Smooth muscle cell of trachea (primary cell): ENCODE measurements at places on chromosomes 3 and 15. TPM values are rescaled to one million over a fixed set of nuclear protein-coding genes. Genes with fewer than 3 reads are reported as not detected.

GABRB3 gene
- 1.8 and 3.3 TPM in 2 replicates for total RNA-seq

MUC20 gene
- total RNA-seq, result under 0.01 and 0.50 TPM in 2 replicates

CAMKV gene
- total RNA-seq, result not detected in 2 replicates

COL8A1 gene
- 45.4 and 72.6 TPM in 2 replicates for total RNA-seq

ROPN1 gene
- total RNA-seq, result not detected in 2 replicates

TSEN2 gene
- 12.6 and 17.0 TPM in 2 replicates for total RNA-seq

GP9 gene
- not detected in 2 replicates for total RNA-seq

GOLGA8J gene
- not detected in 2 replicates for total RNA-seq

GFM1 gene
- 36.4 and 52.8 TPM in 2 replicates for total RNA-seq

NAALADL2 gene
- 19.2 and 19.7 TPM in 2 replicates for total RNA-seq

C3orf85 gene
- not detected in 2 replicates for total RNA-seq

ZFAND6 gene
- 114 and 149 TPM in 2 replicates for total RNA-seq

PDZRN3 gene
- 51.2 and 78.2 TPM in 2 replicates for total RNA-seq

PIF1 gene
- 5.0 and 19.1 TPM in 2 replicates for total RNA-seq

FBXO40 gene
- under 0.01 TPM in 1 of 2 replicates, not detected in the other for total RNA-seq

NDUFB4 gene
- total RNA-seq, result 25.9 and 44.0 TPM in 2 replicates

TLR9 gene
- total RNA-seq, result under 0.01 and 0.17 TPM in 2 replicates

LRIG1 gene
- 48.7 and 61.9 TPM in 2 replicates for total RNA-seq

TUSC7 gene
- total RNA-seq, result under 0.01 TPM in 1 of 2 replicates, not detected in the other

FRMD4B gene
- total RNA-seq, result under 0.01 and 6.0 TPM in 2 replicates

BLOC1S6 gene
- total RNA-seq, result 83.4 and 99.9 TPM in 2 replicates
